ENCODE measurements at places on chromosomes 5 and 9. TPM values are rescaled to one million over a fixed set of nuclear protein-coding genes. Genes with fewer than 3 reads are reported as not detected.

DNA sequence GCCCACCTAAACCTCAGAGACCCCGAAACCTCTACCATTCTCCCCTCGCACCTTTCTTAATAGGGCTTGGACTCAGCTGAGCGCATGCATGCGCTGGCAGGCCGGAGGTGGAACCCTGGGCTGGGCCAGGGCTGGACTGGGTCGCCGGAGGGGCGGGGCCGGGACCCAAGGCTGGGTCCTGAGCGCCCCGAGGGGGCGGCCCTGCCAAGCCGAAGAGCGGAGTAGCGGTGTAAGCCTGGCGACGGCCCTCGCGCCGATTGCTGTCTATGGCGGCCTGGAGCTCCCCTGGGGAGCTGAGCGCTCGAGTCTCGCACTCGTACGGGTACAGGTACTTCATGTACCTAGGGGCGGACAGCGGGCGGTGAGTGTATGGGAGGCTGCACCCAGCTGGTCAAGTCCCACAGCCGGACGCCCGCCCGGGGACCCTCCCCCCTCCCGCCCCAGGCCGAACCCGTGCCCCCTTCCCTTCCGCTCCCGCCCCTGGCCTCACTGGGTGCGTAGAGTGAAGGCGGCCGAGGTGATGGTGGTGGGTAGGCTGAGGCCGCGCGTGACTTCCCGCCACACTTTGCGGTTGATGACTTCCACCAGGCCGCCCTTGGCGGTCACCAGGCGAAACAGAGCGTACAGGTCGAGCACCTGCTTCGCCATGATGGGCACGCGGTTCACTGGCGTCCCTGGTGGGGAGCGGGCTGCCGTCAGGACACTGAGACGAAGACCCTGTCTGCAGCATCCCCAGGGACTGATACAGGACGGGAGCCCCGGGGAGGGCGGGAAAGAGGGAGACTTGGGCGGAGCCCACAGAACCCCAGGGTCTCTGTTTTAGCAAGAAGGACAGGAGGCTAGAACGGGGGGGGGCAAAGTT lies 3.3 kb upstream of the DCTN3 start:
- no peak for DNase-seq

DNA sequence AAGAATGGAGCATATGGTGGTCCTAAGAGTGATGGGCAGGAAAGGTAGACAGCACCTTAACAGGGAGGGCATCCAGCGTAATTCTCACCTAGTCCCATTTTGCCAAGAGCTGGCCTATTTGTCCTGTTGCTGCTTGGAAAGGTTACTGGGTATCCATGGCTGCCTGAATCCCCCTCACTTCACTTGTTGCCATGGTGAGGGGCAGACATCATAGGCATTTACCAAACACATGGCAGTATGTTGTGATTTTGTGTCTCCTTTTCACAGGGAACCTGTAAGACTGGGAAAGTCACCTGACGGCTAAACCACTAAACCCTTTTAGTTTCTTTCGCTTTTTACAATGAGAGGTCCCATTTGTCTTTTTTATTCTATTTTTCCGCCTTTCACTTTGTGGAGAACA lies 227.1 kb downstream of the CD180 start:
- DNase-seq = no peak

- DNase-seq = no peak
These were observed 21.0 kb upstream of the ALDH1B1 start for GRCh38 chr9:38371495-38371894.

Gene JADE2
- 53.8 TPM for total RNA-seq

DNA sequence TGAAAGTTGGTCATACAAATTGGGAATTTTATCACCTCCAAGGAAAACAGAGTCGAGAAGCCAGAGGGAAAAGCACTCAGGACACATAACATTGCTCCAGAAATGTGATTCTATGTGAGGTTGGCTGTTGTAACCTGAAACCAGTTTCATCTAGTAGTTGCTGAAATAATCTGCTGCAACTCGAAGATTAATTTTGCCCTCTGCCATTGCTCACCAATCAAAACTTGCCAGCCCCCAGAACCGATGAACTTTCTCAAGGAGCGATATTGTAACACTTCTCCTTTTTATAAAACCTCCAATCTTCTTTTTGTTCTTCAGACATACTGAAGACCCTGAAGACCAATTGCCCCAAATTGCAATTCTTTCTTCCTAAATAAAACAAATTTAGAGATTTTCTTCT lies 31.1 kb downstream of the C5orf58 start:
- DNase-seq = no peak

- peak; percentile 37 for DNase-seq
These were observed 4.1 kb downstream of the BTNL9 start for GRCh38 chr5:181044093-181044599.

Gene CDC14B
- total RNA-seq = 7.7 TPM

DNA sequence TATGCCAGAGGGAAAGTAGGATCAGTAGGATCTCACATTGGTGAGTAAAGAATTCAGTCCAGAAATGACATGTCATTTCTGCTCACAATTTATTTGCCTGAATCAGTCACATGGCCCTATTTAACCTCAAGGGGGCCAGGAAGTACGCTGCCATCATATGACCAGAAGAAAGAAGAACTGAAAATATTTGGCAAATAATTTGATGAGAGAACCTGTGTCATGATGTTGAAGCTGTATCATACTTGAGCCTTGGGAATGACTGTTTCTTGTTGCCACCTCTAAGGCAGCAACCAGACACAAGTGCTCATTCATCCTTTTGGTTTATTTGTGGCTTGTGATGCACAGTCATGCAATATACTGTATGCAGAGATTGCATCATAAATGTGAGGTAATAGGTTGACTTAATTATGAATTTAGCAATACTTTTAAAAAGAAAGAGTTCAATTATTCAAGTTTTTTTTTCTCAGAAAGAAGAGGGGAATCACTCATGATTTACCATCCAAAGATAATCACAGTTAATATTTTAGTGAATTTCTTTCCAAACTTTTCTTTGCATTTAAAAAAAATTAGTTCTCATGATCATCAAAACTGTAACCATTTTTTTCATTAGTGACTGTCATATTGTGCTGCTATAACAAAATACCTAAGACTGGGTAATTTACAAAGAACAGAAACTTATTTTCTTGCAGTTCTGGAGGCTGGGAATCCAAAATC lies 8.2 kb upstream of the ZFYVE16 start:
- DNase-seq = no peak

Gene ECM2
- total RNA-seq = 4.8 TPM

GRCh38 chr5:51997949-51998348 lies 614.7 kb downstream of the ISL1 start:
- DNase-seq = no peak

Gene MYMK
- not detected for total RNA-seq

Gene CCNI2
- total RNA-seq = not detected

DNA sequence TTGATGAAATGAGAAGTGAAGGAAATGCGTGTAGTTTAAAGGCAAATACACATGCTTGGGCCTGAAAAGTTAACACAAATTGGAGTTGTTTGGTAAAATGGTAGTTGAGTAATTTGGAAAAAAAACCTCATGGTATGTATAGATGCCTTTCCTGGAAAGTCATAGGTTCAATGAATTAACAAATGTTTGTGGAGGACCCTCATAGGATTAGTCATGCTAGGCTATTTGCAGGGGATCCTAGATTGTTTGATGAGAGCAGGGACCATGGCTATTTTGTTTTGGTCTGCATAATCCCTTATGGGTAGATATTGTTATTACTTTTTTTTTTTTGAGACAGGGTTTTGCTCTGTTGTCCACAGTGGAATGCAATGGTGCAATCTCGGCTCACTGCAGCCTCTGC lies 93.5 kb upstream of the NR3C1 start:
- no peak for DNase-seq

GRCh38 chr5:33228149-33228548 lies 212.6 kb upstream of the TARS1 start:
- DNase-seq = no peak

- no peak for DNase-seq
These were observed 329.5 kb downstream of the KIAA0825 start for GRCh38 chr5:94288937-94289336.

Gene FOXI1
- total RNA-seq = 4.9 TPM

Gene NREP
- 7.0 TPM for total RNA-seq

Gene PCDHA1
- total RNA-seq = not detected

Gene TICAM2
- total RNA-seq = not detected

- DNase-seq = no peak
These were observed 607.5 kb downstream of the ISL1 start for GRCh38 chr5:51990661-51991180.

Gene ARID3C
- total RNA-seq = 0.42 TPM

Gene FAM151B
- 2.4 TPM for total RNA-seq

GRCh38 chr9:28999806-29000205 lies 1426.5 kb upstream of the C9orf72 start:
- DNase-seq = no peak

DNA sequence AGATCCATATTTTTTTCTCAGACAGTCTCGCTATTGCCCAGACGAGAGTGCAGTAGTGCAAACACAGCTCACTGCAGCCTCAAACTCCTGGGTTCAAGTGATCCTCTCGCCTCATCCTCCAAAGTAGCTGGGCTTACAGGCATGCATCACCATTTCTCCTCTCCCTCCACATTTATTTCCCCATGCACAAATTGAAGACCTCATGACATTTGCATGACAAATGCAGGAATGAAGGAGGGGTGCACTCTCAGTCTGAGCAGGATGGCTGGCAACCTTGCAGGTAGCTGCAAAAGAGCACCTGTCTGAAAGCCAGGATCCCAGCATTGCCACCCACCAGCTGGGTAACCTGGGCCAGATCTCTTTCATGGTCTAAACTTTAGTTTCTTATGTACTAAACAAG lies 111.2 kb downstream of the SH3TC2 start:
- no peak for DNase-seq

Measured in suprapubic skin (tissue), 4 donors.